GM04503 (cell line): ENCODE measurements at places on chromosomes 6 and 20.
A peak's percentile ranks its signal among the peaks of the same experiment; 100 is the strongest.

DNA sequence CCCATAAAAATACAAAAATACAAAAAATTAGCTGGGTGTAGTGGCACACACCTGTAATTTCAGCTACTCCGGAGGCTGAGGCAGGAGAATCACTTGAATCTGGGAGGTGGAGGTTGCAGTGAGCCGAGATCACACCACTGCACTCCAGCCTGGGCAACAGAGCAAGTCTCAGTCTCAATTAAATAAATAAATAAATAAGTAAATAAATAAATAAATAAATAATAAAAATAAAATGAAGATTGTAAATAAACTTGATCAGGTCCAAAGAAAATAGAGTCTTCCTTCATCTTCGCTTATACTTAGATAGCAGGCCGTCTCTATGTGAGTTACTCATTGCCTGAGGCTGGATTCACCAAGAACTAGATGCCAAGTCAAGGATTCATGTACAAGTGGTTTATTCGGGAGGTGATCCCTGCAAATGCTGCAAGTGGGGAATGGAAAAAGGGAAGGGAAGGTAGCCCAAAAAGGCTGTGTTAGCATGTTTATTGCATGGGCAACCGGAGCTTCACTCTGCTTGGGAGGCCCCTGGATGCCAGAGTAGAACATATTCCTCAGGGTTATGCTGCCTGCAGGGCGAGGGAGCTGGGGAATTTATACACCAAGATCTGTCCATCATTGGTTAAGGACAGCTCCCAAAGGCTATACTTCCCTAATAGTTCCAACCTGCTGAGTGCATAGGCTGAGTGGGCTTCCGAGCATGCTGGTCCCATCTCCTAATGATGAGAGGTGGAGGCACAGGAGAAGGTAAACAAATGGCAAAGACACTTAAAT, 16.3 kb downstream of the PRND start:
- DNase-seq: no peak

GRCh38 chr20:25398376-25399036, 7.9 kb upstream of the ABHD12 start:
- DNase-seq: no peak

GRCh38 chr6:28864326-28864923, 59.4 kb downstream of the TRIM27 start:
- DNase-seq: peak; percentile 0

GRCh38 chr6:166737261-166737660, 110.2 kb upstream of the RPS6KA2 start:
- DNase-seq: no peak

- DNase-seq: no peak
These were observed 15.5 kb downstream of the RARS2 start for GRCh38 chr6:87574237-87574804.

GRCh38 chr6:110703906-110704594, 111.2 kb downstream of the CDK19 start:
- DNase-seq: no peak

- DNase-seq: no peak
These were observed 253.2 kb downstream of the SOX4 start for GRCh38 chr6:21846541-21847451.

DNA sequence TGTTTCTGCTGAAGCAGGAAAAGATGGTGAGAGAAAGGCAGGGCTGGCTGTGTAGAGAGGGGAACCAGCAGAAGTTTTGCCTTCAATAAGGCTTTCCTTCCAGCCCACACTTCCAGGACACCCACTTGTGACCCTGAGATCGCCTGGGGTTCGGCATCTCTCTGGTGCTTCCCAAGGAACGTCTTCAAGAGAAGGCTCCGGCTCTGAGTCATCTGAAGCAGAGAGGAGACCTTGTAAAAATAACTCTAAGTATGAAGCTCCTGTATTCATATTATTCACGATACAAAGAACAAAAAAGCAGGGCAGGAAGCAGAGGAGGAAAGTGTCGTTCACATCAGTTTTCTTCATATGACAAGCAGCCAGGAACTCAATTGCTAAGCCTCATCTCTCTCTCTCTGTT, 95.4 kb upstream of the MRPS10 start:
- DNase-seq: no peak

DNA sequence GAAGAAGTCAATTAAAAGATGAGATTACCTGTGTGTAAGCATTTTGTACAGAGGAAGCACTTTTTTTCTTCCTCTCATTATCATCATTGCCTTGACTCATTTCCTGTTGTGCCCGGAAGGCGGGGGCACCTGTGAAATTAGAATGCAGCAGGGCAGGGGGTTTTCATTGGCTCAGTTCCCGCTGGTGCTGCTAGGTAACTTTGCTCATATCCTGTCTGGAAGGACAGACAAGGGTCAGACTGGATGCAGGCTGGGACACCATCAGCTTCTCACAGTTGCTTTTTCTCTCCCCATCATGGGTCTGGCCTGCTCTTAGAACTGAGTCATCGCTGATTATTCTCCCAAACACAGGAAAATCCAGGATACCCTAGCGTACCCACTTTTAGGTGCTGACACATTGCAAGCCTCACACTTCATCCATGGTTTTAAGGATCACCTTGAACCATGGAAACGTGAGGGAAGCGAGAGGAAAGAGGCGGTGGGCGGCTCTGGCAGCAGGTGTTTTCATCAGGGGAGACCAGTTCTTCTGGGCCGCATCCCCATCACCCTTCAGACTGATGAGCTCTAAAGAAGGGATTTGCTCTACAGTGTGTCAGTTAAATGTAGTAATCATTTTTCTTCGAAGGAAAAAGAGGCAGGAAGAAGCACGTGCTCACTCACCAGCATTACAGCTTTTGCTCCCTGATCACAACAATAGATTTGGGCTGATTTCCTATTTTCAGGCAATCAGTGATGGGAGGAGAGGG, 195.7 kb upstream of the SASH1 start:
- no peak for DNase-seq

- DNase-seq: no peak
These were observed 373.5 kb downstream of the CDC5L start for GRCh38 chr6:44761046-44761445.

GRCh38 chr20:37042986-37043972, 52.5 kb downstream of the RBL1 start:
- no peak for DNase-seq

GRCh38 chr20:57272883-57273535, 6.6 kb upstream of the BMP7 start:
- no peak for DNase-seq

DNA sequence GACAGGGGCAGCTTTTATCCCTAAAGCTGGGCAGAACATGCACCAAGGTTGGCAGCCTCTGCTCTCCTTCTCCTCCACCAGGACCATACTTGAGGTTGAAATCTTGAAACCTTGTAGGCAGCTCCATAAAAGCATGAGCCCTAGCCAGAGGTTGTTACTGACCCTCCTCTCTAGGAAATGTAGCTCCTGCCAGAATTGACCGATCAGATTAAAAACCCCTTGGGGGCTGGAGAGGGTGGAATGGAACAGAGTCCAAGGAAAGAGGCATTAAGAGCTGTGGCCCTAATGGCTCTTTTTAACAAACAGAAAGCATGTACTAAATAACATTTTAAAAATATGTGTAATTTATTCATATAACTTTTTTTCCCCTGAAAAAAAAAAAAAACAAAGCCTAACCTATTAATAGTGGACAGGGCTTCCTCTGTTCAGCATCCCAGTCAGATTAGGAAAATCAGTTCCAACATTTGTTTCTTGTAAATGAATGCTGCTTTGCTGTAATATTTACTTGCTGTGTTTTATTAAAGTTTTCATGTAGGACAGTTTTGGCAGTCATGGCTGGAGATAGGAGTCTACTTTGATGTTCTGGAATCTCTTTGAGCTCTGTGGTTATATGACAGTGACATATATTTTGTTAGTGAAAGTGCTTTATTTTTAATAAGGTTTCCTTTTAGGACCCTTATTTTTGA, 41.3 kb downstream of the MTHFD1L start:
- no peak for DNase-seq

DNA sequence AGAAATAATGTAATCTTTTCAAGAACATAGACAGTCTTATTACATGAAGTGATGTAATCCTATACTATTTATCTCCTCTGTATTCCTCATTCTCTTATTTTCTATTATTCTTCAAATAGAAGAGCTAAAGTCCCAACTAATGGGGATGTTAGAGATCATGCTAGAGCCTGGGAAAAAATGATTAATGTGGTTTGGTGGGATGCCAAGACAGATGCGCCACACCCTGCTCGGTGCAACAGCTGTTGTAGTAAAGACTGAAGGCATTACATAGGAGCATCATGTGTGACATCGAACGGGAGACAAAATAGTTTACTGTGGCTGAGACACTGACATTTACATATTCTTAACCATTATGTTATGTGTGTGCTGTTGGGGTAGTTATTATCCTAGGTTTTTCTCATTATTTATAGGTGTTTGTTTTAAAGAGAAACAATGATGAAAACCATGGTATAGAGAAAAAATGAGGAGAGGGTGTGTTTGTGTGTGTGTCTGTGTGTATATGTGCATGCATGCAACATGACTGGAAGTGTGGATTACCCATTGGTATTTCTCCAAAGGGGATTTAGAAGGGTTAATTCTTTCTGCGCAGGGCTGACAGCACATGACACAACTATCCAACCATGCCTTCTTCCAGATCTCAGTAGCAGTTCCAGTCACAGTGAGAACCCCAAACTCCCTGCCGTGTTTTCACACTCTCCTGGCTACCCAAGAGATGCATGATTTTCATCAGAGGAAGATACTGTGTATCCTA, 155.3 kb downstream of the EYA4 start:
- DNase-seq: no peak

- DNase-seq: no peak
These were observed 355.5 kb upstream of the TSHZ2 start for GRCh38 chr20:52616629-52617028.

DNA sequence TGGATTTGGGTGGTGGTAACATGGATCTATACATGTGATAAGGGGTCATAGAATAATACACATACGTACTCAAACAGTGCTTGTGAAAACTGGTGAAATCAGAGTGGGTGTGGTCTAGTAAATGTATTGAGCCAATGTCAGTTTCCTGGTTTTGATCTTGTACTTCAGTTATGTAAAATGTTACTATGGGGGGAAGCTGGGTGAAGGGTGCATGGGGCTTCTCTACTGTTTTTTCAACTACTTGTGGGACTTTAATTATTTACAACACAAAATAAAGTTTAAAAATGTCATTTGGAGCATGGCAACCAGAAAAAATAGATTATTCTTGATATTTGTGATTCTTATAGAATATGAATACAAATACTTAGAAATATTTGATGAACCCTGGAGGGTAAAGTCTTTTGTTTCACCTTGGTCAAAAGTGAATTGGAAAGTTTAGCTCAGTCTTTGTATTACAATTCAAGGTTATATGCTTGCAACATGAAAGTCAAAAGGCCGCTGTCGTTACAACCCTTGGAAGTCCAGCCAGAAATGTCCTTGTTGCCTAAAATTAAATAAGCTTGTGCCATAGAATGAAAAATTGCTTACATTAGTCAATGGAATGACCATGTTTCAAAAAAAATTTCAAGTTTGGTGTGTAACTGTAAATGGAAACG, 74.1 kb downstream of the TXNDC5 start:
- no peak for DNase-seq

DNA sequence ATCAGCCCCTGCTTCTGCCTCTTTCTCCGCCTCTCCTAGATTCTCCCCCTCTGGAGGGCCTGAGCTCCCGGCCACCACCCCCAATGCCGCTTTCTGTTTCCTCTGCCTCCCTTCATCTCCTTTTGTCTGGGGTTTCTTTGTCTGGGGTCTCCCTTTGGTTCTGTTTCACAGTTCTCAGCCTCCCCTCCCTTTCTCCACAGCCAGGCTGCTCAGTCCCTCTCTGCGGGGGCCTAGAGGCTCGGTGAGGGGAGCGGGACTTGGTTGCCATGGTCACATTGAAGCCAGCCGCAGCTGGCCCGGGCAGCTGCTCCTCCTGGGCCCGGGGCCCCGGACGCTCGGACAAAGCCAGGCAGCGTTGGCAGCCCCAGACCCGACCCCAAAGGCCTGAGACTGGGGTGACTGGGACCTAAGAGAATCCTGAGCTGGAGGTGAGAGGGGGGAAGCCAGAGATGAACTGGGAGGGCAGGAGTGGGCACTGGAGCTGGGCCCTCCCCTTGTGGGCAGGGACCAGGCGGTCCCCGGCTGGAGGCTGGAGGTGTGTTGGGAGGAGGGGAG, 3.5 kb upstream of the DDR1 start:
- DNase-seq: no peak

- DNase-seq: no peak
These were observed 136.6 kb downstream of the COL9A1 start for GRCh38 chr6:70166088-70166958.

GRCh38 chr6:3773678-3774298, 22.3 kb upstream of the PXDC1 start:
- no peak for DNase-seq

DNA sequence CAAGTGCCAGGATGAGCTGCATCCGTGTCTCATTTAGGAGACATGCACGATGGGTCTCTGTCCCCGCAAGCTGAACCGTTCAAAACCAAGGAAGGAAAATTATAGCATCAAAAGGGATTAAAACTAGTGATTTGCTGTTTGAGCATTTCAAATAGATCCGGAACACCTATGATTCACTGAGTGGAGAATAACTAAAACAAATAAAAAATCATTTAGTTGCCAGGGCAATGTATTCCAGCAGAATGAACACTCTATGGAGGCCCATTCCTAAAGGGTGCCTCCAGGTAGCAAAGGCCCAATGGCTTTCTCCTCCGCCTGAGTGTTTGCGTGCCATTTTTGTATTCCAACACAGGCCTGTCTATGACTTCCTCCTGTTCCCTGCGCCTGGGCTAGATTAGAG, 354.8 kb downstream of the ZFAND3 start:
- no peak for DNase-seq

GRCh38 chr6:83153883-83154521, 39.1 kb downstream of the PGM3 start:
- no peak for DNase-seq

GRCh38 chr6:24072038-24072746, 53.8 kb upstream of the NRSN1 start:
- DNase-seq: no peak

DNA sequence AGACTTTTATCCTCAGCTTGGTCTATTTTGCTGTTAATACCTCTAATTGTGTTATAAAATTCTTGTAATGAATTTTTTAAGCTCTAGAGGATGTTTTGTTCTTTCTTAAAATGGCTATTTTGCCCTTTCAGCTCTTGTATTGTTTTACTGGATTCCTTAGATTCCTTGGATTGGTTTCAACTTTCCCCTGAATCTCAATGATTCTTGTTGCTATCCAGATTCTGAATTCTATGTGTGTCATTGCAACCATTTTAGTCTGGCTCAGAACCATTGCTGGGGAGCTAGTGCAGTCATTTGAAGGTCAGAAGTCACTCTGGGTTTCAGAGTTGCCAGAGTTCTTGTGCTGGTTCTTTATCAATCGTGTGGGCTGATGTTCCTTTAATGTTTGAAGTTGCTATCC, 37.1 kb downstream of the OTOR start:
- DNase-seq: peak; percentile 21

GRCh38 chr6:41258196-41258493, 28.3 kb downstream of the TREM1 start:
- no peak for DNase-seq

DNA sequence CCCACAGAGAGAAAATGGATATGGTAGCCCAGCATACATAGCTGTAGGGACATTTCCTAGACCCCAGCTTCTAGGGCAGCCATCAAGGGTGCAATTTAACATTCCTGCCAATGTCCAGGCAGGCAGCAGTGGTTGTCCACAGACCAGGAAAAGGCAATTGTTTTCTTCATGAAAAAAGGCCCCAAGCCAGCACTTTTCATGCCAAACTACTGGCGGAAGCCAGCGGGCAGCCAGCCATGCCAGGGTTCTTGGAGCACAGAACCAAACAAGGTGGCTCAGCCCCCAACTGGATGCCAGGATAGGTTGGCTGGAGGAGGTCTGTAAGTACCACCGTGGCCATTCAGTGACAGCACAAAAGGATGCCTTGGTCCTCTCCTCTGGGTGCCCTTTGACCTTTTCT, 94.6 kb downstream of the BANF2 start:
- DNase-seq: no peak
